ENCODE measurements at places on chromosomes 16 and 17.

GRCh38 chr17:9899280-9900043 is 5.6 kb downstream of the RCVRN start:
- DNase-seq = no peak

DNA sequence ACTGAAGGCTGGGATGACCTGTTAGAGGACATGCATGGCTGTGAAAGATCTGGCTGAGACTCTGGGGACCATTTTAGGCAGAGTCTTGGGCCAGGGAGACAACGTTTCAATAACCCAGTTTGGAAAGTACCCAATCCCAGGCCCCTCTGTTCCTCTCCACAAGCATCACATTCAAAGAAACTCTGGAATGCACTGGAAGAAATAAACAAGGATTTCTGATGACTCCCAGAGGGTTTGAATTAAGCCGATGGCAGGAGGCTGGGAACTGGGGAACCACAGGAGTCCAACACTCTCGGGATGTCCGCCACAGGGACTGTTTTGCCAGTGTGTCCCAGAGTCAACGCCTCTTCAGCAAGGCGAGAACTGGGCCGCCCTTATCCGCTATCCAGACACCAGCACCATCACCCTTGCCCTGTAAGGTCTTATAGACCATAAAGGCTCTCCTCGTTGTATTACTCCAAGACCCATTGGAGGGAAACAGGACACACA is 3.3 kb downstream of the PMP22 start:
- DNase-seq = peak; percentile 28

DNA sequence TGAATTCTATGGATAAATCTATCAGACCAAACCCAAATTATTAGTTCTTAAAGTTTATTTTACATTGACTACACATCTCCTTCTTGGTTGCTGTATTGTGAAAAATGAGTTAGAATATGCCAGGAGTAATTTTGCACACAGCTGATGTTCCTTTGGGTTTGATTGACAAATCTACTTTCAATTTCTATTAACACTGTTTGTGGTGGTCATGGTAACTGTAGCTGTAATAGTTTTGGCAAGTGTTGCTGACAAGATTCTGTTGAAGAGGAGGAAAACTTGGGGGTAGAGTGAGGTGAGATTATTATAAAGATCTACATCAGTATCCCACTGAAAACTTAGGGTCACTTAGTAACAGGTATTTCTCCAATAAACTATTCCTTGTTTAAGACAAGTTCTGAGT is 30.3 kb downstream of the MRTFB start:
- no peak for DNase-seq

DNA sequence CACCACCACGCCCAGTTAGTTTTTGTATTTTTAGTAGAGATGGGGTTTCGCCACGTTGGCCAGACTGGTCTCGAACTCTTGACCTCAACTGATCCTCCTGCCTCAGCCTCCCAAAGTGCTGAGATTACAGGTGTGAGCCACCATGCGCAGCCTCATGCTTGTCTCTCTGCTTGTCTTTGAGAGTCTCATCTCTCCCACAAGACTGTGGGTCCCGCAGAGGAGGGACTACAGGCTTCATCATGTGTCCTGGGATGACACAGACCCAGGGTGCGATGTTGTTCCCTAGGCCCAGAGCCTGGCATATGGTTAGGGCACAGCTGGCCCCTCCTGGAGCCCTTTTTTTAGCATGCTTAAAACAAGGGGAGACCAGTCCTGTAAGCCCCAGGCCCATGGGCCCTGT is 101.9 kb downstream of the NDE1 start:
- no peak for DNase-seq

DNA sequence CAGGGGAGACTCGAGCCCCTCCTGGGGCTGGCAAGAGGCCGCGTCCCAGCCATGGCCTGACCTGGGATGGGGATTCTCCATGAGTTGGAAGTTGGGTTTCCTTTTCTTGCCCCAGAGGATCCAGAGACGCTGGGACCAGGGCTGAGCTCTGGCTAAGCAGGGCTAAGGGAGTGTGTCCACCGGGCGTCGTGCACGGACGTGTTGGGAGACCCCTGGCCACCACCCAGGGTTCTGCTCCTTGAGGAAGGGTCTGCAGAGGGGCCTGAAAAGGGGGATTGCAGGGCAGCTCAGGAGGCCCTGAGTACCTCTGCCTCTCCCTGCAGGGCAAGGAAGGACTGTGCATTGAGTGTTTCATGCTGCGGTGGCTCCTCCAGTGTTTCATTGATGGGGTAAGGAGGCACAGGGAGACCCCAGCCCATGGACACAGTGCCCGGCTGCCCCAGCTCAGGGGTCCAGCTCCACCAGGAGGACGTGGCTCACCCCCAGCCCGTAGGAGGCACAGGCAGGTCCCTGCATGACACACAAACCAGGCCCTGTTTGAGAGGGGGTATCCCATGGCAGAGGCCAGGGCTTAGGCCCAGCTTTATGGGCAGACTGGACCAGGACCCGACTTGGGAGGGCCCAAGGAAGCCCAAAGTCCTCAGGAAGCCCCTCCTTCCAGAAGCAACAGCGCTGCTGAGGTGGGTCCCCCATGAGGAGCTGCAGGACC is 47.5 kb downstream of the USP22 start:
- DNase-seq = no peak

GRCh38 chr16:756428-756827 is 4.1 kb upstream of the MSLN start:
- DNase-seq = no peak

DNA sequence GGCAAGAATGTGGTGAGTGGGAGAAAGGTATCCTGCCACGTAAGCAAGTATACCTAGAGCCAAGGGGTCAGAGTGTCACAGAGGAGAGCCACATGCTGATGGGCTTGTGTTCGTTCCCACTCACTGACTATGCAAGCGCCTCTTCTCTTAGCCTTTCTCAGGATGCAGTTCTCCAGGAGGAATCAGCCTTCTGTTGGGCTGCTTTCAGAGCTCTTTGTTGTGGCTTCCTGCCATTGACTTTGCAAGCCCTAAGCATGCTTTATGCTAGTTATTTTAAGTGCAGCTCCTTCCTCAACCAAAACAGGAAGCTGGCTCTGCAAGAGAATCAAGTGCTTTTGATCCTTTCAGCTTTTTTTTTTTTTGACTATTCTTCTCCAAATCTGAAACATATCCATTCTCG is 66.6 kb downstream of the SIAH1 start:
- DNase-seq = peak; percentile 51

GRCh38 chr16:47538472-47538871 is 77.3 kb downstream of the PHKB start:
- no peak for DNase-seq

DNA sequence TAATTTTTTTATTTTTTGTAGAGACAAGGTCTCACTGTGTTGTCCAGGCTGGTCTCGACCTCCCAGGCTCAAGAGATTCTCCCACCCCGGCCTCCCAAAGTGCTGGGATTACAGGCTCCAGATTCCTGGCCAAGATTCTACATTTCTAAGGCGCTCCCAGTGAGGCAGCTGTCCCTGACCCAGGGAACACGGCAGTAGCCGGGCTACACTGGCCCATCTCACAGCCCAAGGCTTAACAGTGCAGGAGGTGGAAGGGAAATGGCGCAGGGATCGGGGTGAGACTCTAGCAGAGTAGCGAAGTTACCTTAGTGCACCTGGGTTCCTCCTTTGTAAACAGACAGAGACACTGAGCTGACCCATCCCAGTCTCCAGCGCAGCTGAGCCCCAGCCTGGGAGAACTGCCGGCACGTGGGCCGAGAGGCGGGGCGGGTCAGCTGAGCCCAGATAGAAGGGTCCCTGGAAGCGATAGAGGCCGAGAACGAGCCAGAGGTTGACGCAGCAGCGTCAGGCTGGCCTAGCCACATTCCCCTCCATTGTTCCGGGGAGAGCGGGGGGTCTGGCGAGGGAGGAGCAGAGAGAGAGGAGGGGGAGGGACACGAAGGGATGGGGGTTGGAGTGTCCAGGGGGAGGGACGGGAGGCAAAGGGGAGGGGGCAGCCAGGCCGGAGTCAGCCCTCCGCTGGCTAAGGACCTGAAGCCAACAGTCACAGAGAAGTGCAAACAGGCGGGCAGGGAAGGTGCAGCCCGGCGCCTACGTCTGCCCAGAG is 2.5 kb downstream of the CARHSP1 start:
- no peak for DNase-seq

GRCh38 chr17:68343976-68344375 is 52.7 kb downstream of the ARSG start:
- DNase-seq = no peak

DNA sequence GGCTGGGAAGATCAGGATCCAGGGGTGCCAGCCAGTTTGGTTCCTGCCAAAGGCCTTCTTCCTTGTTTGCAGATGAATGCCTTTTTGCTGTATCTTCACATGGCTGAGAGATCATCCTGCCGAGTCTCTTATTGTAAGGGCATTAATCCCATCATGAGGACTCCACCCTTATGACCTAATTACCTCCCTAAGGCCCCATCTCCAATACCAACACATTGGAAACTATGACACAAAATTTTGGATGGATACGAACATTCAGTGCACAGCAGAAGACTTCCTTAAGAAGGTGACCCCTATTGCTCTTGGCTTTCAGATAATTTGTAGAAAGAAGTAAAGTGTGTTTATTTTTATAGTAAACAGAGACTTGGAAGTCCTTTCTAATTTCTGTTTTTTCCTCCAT is 1164.7 kb upstream of the CDH8 start:
- DNase-seq = no peak

GRCh38 chr17:75521951-75522727 is 3.4 kb upstream of the LLGL2 start:
- no peak for DNase-seq

DNA sequence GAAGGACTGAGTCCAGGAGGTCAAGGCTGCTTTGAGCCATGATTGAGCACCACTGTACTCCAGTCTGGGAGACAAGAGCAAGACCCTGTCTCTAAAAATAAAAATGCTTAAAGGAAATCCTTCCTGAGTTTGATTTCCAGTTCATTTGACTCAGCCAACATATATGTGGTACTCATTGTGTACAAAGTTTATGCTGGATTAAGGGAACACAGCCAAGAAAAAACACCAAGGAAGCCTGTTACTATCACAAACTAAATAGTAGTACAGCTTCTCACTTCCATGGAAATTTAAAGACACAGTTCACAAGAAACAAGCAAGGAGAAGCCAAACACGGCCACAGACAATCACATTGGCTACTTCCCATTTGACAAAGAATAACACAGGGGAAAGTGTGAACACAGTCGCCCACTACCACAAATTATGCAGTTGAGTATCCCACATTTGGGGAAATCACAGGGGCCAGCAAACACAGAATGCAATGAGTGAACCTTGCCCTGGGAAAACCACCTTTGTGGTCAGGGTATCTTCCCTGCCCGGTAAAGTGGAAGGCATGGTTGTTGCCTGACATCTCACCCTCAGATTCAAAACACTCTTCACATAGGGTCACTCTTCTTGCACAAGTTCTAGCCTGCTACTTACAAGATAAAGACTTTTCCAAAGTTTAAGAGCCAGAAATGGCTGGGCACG is 14.5 kb downstream of the TEX14 start:
- DNase-seq = peak; percentile 14
